ENCODE measurements at places on chromosomes 3 and 15.
A peak's percentile ranks its signal among the peaks of the same experiment; 100 is the strongest.

GRCh38 chr3:181486141-181486885, 225.4 kb upstream of the SOX2 start:
- DNase-seq, result no peak

GRCh38 chr15:53808058-53808706, 48.7 kb upstream of the WDR72 start:
- no peak for DNase-seq

GRCh38 chr15:92288755-92289154, 104.9 kb upstream of the ST8SIA2 start:
- no peak for DNase-seq

- DNase-seq, result no peak
Observed at GRCh38 chr3:71109977-71110285, 473.6 kb downstream of the FOXP1 start.

GRCh38 chr3:44995142-44995770, 19.2 kb downstream of the EXOSC7 start:
- DNase-seq, result no peak

GRCh38 chr15:39786447-39787056, 3.9 kb upstream of the FSIP1 start:
- DNase-seq, result no peak

GRCh38 chr15:60573936-60574335, 95.0 kb upstream of the ICE2 start:
- no peak for DNase-seq

DNA sequence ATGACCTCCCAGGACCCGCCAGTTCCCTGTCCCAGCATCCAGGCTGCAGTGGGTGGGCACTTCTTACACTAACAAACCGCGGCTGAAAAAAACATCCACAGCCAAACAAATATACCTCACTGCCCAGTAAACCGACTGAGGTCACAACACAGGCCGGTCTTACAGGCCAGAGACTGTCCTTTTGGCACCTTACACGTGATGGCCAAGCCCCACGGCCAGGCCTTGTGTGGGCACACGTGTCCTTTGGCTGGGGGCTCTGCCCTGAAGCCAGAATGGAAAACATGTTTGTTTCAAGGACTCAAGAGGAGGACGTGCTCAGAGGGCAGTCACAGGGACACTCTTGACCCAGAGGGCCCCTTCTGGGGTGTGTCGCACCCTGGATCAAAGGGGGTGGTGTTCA, 9.8 kb downstream of the SLC38A3 start:
- DNase-seq, result no peak

- DNase-seq, result no peak
Observed at GRCh38 chr15:45179221-45179985, 8.4 kb downstream of the SHF start.

- no peak for DNase-seq
Observed at GRCh38 chr3:159616234-159616825, 372.3 kb upstream of the IL12A start.

DNA sequence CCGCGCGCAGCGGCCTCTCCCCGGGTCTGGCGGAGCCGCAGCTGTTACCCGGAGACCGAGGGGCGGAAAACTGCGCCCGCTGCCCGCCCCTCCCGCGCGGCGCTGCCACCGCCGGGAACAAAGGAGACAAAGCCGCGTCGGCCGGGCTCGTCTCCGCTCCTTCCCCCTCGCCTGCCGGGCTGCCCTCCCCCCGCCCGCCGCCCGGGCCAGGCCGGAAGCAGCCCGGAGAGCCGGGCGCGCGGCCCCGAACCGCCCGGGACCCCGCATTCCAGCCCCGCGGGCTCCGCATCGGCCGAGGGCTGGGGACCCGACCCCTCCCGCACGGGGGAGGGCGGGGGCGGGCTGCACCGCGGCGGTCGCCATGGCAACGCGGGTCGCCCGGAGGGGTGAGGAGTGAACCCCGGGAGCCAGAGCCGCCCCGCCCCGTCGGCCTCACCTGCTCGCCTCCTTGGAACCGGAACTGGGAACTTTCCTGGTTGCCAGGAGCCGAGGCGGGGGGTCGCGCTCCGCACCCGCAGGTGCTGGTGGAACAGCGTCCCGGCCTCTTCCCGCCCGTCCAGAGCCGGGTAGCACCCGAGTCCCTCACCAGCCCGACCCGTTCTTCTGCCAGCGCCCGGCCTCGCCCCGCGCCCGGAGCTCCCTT, 448 bp downstream of the PLXNB1 start:
- peak; percentile 58 for DNase-seq

- DNase-seq, result peak; percentile 60
Observed at GRCh38 chr3:111070772-111071256, 802 bp upstream of the NECTIN3 start.

- no peak for DNase-seq
Observed at GRCh38 chr3:45437383-45437782, 49.0 kb downstream of the LARS2 start.

GRCh38 chr3:12886106-12886679, 44.8 kb upstream of the RPL32 start:
- DNase-seq, result no peak

DNA sequence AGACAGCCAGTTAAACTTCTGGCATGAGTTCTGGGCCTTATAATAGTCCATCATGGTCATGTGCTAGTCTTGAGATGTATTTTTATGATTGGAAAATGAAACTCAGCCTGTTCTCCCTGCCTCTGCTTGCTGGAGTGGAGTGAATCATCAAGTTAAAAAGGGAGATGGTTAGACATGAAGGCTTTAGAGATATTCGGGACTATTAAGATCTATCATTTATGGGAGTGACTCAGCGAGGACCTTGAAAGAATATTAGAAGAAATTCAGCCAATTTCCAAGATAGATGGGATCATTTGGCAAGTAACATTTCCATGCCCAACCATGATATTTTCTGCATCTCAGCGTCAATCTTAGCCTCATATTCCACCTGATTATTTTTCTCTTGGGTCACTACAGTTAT, 79.8 kb downstream of the AGBL1 start:
- no peak for DNase-seq

GRCh38 chr3:71225002-71225684, 358.4 kb downstream of the FOXP1 start:
- no peak for DNase-seq

- DNase-seq, result no peak
Observed at GRCh38 chr15:83435782-83436181, 11.4 kb upstream of the SH3GL3 start.

DNA sequence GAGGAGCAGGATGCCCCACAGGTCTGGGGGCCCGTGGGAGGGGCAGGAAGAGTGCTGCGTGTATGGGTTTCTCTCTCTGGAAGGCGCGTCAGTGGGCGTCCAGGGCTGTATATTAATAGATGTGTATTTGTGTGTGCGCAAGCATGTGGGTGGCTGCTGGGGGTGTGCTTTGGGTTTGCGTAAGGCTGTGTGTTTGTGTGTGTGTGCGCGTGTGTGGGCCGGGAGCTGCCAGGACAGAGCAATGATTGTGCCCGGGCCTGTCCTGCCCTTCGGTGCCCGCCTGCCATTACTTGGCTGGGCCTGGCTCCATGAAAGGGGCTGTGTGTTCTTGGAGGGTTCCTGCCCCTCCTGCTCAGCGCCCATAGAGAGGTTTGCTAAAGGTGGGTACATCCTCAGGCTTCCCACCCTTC, 16.3 kb downstream of the CSPG4 start:
- peak; percentile 33 for DNase-seq

DNA sequence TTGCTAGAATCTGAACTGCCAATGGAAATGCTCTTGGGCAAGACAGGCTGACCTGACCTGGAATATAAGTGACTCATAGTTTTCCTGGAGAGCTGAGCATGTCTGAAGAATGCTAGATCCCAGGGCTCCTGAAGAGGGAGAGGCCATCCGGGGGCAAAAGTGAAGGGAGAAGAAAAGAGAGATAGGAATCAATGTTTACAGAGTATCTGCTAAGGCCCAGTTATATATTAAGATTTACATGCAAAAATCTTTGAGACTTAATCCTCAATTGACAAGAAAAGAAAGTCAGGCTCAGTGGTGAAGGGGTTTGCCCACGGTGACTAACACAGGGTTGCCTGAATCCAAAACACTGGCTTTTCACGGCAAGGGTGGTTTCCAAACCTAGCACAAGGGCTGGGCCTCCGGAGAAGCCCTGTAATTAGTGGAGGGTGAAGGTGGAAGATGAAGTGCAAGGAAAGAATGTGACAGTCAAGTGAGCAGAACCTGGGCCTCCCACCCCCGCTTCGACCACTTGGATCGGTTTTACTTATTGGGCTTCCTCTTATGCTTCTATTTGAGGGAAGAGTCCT, 91.7 kb upstream of the FGF12 start:
- DNase-seq, result no peak

GRCh38 chr15:86894269-86894668, 814.6 kb downstream of the AGBL1 start:
- DNase-seq, result no peak

- DNase-seq, result no peak
Observed at GRCh38 chr3:77370413-77370812, 330.5 kb downstream of the ROBO2 start.

DNA sequence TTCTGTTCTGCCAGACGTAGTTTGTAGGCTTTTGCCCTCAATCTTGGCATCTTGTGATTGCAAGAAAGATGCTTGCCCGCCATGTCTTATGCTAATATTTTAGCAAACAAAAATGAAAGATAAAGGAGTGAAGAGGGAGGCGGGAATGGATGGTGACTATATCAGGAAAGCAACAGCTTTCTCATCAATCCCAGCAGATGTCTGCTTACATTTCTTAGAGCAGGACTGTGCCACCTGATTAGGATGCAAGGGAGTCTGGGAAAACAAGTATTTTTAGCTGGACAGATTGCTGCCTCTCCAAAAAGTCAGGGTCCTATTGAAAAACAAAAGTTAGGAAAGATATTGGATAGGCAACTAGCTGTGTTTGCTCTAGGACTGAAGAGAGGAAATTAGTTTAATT, 34.6 kb upstream of the DPH6 start:
- no peak for DNase-seq

GRCh38 chr3:12356175-12356574, 67.3 kb downstream of the PPARG start:
- DNase-seq, result no peak

DNA sequence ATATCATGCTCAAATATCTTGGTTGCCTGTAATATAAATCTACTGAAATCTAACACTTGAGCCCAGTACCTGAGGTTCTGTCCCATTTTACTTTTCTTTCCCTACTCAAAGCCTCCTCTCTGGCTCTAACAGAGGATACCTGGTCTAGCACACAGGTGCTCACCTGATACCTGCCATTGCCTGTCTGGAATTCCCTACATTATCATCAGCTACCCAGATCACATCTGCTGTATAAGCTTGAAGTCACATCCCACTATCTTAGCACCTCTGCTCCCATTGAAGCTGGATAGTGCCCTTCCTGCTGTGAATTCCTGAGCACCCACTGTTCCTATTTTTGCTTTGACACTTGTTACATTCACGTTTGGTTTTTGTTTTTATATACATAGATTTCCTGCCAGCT, 30.5 kb downstream of the GYG1 start:
- DNase-seq, result no peak
